AG04449 (cell line): ENCODE measurements at places on chromosomes 4 and X.

- no peak for DNase-seq
These were observed 42.9 kb downstream of the ALPK1 start for GRCh38 chr4:112340023-112340422.

DNA sequence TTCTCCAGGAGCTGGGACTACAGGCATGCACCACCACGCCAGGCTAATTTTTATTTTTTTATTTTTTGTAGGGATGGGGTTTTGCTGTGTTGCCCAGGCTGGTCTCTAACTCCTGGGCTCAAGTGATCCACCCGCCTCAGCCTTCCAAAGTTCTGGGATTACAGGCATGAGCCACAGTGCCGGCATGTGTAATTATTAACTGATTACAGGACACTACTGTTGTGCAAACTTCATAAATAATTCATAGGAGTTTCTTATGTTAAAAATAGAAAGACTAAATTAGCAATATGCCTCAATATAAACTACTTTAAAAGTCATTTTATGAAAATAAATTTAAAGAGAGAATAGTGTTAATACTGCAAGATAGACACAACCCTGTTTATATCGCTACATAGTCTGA, 221.9 kb downstream of the SNCA start:
- no peak for DNase-seq

- no peak for DNase-seq
These were observed 433.0 kb downstream of the PCDH10 start for GRCh38 chr4:133581996-133582619.

DNA sequence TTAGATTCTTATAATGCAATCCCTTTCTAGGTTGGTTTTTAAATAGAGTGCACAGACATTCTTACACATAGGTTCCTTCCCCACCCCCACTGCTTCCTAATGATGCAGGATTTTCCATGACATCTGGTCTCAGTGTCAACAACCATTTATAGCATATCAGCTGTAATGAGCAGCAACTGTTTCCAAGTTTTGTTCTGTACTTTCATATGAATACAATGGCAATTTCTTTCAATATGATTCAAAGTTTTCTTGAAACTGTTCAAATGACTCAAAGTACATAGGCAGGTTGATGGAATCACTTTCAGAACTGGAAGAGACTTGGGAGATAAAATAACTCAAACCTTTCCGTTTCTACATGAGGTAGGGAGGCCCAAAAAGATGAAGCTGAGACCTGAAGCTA, 220.7 kb downstream of the CAMK2D start:
- no peak for DNase-seq

DNA sequence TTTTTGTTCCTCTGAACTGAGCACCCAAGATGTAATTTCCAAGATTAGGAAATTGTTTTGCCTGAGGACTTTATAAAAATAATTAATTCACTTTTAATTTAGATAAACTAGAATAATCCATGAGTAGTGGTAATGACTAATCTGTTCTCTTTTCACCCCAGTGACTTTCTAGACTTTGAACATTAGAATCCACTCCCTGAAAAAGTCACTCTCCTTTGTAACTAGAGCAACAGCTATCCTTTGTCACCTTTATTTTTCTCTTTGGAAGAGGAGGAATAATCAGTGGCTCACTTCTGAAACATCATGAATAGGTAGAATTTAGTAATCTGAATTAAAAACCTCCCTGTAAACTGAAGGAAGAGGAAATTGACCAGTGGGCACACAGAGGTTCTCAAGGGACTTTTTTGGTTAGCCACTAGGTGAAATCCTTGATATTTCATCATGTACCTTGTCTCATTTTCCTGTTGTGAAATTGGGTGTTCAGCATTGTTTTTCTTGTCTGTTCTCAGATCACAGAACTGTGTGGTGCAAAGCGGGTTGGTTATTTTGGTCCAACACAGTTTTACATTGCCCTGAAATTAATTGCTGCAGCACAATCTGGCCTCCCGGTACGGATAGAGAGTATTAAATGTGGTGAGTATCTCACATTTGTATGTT, 59.4 kb downstream of the REPS2 start:
- no peak for DNase-seq
